ENCODE measurements at places on chromosomes 3 and 15.

DNA sequence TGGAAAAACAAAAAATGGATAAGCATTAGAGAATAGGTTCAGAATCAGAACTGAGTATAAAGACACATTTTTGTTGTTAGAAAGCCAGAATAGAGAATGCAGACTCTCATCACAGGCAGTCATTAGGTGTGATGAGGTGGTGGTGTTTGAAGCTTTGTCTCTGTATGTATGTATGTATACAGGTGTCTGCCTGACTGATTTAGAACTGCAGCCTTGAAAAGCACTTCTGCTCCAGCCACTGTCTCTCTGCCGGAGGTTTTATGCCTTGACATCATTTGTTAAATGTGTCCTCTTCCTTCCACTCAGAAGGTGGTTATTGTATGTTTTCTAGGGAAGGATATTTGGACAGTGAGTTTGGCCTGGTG, 80.7 kb upstream of the ZBED2 start:
- no peak for DNase-seq

DNA sequence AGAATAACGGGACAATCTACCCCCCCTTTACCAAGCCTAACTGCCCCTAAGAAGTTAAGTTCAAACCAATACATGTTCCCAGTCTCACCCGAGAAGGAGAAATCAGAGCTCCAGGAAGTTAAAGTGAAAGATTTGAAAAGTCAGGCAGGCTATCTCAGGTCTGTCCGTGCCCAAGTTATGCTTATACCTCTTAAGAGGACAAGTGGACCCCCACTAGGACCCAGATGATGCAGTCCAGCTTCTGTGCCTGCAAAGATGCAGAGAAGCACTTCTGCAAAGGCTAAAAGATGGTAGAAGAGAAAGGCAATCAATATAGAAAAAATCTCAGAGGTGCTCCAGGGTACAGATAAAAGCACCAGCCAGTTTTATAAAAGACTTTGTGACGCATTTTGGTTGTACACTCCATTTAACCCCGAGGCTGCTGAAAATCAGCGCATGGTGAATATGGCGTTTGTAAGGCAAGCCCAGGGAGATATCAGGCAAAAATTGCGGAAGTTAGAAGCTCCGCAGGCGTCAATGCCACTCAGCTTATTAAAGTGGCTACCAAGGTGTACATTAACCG, 9.8 kb upstream of the SLC9C1 start:
- DNase-seq = no peak

GRCh38 chr3:193833592-193833991, 240.6 kb downstream of the OPA1 start:
- DNase-seq = no peak

GRCh38 chr3:47884603-47885002, 81.7 kb downstream of the DHX30 start:
- DNase-seq = no peak

GRCh38 chr15:83320844-83321243, 36.4 kb upstream of the BNC1 start:
- no peak for DNase-seq

GRCh38 chr3:112531358-112531781, 30.4 kb downstream of the ATG3 start:
- no peak for DNase-seq

DNA sequence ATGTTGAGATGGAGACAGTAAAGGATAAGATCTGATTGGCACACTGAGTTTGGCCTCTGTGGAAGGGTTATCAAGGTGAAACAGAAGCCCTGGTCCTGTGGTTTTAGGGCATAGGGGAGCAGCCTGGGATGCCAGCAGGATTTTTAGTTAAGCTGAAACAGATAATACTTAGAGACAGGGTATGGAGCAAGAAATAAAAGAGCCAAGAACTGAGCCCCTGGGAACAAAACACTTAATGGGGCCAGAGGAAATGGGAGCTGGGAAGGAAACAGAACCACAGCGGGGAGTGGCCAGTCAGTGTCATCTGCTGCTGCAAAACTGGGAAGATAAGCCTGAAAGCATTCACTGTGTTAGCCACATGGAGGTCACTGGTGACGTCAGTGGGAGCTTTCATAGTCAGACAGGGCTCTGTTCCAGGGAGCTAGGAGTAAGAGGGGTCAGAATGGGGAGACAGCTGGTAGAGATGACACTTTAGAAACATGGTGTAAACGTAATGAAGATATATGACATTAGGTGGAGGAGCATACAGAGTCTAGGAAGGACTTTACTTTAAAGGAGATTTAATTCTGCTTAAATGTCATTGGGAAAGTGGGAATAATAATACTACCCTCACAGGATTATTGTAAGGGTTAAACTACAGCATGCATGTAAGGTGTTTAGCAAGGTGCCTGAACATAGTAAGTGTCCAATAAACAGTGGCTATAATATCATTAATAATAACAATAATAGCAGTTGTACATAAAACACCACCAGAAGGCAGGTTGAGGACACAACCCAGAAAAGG, 172.7 kb upstream of the CTNNB1 start:
- DNase-seq = no peak

DNA sequence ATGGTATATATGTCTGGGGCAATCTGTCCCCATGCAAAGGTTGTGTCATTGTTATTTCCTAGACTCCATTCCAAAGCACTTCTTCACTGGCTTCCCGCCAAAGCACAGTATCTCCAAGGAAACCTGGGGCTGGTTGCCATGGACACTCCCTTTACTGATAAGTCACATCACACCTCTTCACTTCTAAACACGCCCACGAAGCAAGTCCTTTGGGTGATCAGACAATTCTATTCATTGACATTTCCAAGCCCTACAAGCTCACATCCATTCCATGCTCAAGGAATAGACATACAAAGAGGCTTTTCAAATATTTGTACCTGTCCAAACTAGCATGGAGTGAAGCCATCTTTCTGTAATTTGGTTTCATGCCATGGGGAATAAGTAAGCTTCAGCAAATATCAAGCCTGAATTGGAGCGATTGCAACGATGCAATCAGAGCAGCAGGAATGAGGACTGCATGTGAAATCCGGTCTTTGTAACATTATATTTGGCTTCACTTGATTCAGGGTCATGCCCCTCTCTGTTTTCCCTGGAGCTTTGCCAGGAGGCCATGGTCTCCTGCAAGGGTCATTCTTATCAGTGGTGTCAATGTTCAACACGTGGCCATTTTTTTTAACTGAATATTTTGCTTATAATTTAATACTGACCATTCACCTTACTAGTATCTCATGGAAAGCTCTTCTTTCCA, 201.6 kb upstream of the TMC3 start:
- DNase-seq = no peak

- no peak for DNase-seq
These were observed 5.8 kb downstream of the SQOR start for GRCh38 chr15:45640616-45641015.

DNA sequence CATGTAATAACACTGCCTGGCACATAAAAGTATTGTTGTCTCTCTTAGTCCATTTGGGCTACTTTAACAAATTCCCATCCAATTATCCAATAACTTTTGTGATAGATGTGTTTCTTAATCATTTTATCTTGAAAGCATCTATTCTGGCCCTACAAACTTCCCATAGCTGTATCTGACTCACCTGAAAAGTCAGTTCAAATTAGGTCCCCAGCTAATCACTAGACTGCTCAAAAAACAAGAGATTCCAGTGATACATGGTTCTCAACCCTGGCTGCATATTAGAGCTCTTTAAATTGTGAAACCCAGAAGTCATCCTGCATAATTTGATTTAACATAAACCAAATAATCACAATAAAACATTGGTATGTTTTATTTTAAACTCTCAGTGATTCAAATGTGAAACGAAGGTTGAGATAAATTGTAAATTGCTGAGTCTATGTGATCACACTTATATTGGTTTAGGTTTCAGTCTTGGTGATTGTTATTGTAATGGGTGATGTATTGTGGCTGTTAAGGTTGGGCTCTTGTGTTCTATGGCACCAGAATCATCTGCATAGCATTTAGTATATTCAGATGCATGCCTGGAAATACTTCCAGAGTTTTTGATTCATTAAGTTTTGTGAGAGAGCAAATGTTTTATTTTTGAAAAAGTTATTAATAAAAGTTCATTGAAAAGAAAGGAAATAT, 268.9 kb upstream of the KCNMB2 start:
- no peak for DNase-seq

DNA sequence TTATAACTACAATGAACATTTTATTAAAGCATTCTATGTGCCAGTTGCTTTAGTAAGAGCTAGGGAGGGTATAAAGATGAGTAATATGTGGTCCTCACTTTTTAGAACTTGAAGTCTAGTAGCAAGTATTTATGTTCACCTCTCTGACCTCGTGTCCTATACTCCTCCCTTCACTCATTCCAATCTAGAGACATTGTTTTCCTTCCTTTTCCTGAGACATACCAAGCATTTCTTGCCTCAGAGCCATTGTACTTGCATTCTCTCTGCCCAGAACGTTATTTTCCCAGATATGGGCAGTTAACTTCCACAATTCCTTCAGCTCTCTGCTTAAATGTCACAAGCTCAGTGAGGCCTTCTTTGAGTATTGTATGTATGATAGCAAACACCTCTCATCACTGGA, 408.6 kb downstream of the PDCD6IP start:
- DNase-seq = no peak

All from stimulated activated CD8-positive, alpha-beta memory T cell treated with anti-CD3 and anti-CD28 coated beads, Interleukin-7, amount 100 ng/mL, for 4 hours (primary cell).